ENCODE measurements at places on chromosomes 7 and 10. TPM values are rescaled to one million over a fixed set of nuclear protein-coding genes. Genes with fewer than 3 reads are reported as not detected.

XRCC2 gene
- total RNA-seq = 6.8 TPM

ACTR3C gene
- total RNA-seq = not detected

DNA sequence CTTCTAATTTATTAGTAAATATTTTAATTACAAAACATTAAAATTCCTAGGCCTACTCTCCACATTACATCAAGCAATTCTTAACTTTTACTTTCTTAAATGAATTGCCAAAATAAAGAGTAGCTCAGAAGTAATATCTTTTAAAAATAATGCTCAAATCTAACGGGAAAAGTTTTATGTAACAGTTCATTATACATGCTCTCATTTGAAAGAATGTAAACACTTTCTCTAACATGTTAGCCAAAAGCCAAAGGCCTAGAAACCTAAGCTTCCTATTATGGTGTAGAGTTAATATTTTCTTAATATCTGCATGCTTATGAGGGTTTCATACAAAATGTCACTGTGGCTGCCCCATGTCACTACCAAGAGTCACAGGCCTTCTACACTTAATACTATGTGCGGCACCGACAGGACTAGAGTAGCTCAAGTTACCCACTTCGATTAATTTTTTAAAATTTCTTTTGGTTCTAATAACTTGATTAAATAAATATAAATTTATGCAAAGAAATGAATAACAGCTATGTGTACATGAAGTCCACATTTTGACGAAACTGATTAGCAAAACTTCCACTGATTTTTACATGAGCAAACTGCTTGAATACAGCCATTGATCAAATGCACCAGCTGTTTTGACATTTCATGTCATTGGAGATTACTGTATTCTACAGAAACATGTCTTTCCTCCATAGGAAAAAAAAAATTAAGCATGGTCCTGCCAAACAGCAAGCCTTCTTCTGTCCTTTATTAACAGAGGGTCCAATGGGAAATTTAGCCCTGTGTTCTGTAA is 3.5 kb downstream of the COBL start:
- peaks cover 17% of the 10 kb centered on the region for H3K27me3 ChIP-seq
- H3K27ac ChIP-seq = no peak overlapping the region
- no peaks in the 10 kb centered on the region for H3K4me1 ChIP-seq
- DNase-seq = no peak
- no peaks in the 10 kb centered on the region for H3K36me3 ChIP-seq

GRCh38 chr7:17532861-17533404 is 234.5 kb downstream of the AHR start:
- peak; percentile 75 for DNase-seq
- H3K4me3 ChIP-seq = no peak overlapping the region
- peak overlapping the region; percentile 55 for H3K27ac ChIP-seq
- peaks cover 15% of the 10 kb centered on the region for H3K4me1 ChIP-seq
- no peaks in the 10 kb centered on the region for H3K36me3 ChIP-seq
- no peaks in the 10 kb centered on the region for H3K27me3 ChIP-seq

ANXA8L1 gene
- total RNA-seq = not detected

CYP26A1 gene
- 1.7 TPM for total RNA-seq

MYL7 gene
- not detected for total RNA-seq

- H3K27ac ChIP-seq = no peak overlapping the region
- H3K27me3 ChIP-seq = no peaks in the 10 kb centered on the region
- no peak overlapping the region for H3K4me3 ChIP-seq
- DNase-seq = no peak
- H3K36me3 ChIP-seq = no peaks in the 10 kb centered on the region
These were observed 26.7 kb upstream of the FGFR2 start for GRCh38 chr10:121624836-121625486.

DNA sequence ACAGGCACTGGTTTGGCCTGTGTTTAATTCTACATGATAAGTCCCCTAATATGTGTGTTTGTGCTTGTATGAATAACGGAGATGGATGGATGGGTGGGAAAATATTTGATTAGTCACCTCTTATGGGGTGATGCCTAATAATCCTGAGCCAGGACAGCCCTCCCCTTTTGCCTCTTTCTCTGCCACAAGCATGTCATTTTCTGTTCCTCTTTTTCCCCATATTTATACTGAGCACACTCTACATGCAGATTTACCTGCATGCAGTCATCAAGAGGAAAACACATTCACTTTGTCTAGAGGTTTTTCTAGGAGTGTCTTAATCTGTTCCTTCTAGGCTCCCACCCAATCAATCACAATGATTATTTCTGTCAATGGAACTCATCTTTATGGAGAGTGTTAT is 111.6 kb upstream of the TBX20 start:
- no peaks in the 10 kb centered on the region for H3K36me3 ChIP-seq
- H3K4me1 ChIP-seq = no peaks in the 10 kb centered on the region
- H3K27ac ChIP-seq = no peak overlapping the region
- DNase-seq = no peak
- H3K27me3 ChIP-seq = no peaks in the 10 kb centered on the region

MOGAT3 gene
- total RNA-seq = not detected

GRCh38 chr7:137209151-137209817 is 134.2 kb downstream of the PTN start:
- H3K4me1 ChIP-seq = no peaks in the 10 kb centered on the region
- H3K36me3 ChIP-seq = no peaks in the 10 kb centered on the region
- DNase-seq = no peak
- no peaks in the 10 kb centered on the region for H3K27me3 ChIP-seq
- no peak overlapping the region for H3K27ac ChIP-seq

- no peaks in the 10 kb centered on the region for H3K36me3 ChIP-seq
- H3K27me3 ChIP-seq = no peaks in the 10 kb centered on the region
- no peak overlapping the region for H3K4me3 ChIP-seq
- no peak overlapping the region for H3K27ac ChIP-seq
These were observed 308.0 kb upstream of the KCND2 start for GRCh38 chr7:119964788-119965542.

- H3K4me1 ChIP-seq = peaks cover 46% of the 10 kb centered on the region
- H3K36me3 ChIP-seq = peaks cover 16% of the 10 kb centered on the region
- no peak overlapping the region for H3K4me3 ChIP-seq
- no peak for DNase-seq
These were observed 59.6 kb downstream of the HDAC9 start for GRCh38 chr7:18555120-18555519.
